ENCODE measurements at places on chromosomes 5 and 9. TPM values are rescaled to one million over a fixed set of nuclear protein-coding genes. Genes with fewer than 3 reads are reported as not detected.

The CCDC192 gene
- total RNA-seq, result not detected

The C1QTNF3 gene
- total RNA-seq, result 0.65 TPM

The PCDHGB1 gene
- under 0.01 TPM for total RNA-seq

The SHLD3 gene
- 8.1 TPM for total RNA-seq

The PPIC gene
- total RNA-seq, result 38.3 TPM

The FSD1L gene
- total RNA-seq, result 6.2 TPM

The TEX48 gene
- not detected for total RNA-seq

The PKD2L2 gene
- not detected for total RNA-seq

The DMRT2 gene
- total RNA-seq, result not detected

The EIF4EBP3 gene
- 0.32 TPM for total RNA-seq

The PCDHGB3 gene
- total RNA-seq, result 0.46 TPM

The LEAP2 gene
- total RNA-seq, result not detected

The MARCHF3 gene
- total RNA-seq, result 54.2 TPM

The GCNT4 gene
- total RNA-seq, result 0.30 TPM

The TMEM252 gene
- not detected for total RNA-seq

The FOXD4L6 gene
- total RNA-seq, result not detected

The FREM1 gene
- total RNA-seq, result under 0.01 TPM

The TOR4A gene
- total RNA-seq, result 39.0 TPM

The BAAT gene
- total RNA-seq, result not detected

The PCAT7 gene
- not detected for total RNA-seq

The MYOT gene
- total RNA-seq, result not detected

The FAM151B gene
- 3.3 TPM for total RNA-seq

The SPINK7 gene
- total RNA-seq, result not detected

The ACOT12 gene
- total RNA-seq, result not detected

The IL31RA gene
- total RNA-seq, result 0.15 TPM

The KIAA1191 gene
- total RNA-seq, result 83.8 TPM

The CRHBP gene
- total RNA-seq, result 0.15 TPM

The GRHPR gene
- total RNA-seq, result 139 TPM

The SOX30 gene
- total RNA-seq, result not detected

Data from epithelial cell of umbilical artery (primary cell).